Activated CD8-positive, alpha-beta T cell treated with anti-CD3 and anti-CD28 coated beads for 36 hours (primary cell): ENCODE measurements at places on chromosomes 1 and 21. TPM values are rescaled to one million over a fixed set of nuclear protein-coding genes. Genes with fewer than 3 reads are reported as not detected.

The NUAK2 gene
- 1.9 TPM for total RNA-seq

The APCS gene
- total RNA-seq = not detected

DNA sequence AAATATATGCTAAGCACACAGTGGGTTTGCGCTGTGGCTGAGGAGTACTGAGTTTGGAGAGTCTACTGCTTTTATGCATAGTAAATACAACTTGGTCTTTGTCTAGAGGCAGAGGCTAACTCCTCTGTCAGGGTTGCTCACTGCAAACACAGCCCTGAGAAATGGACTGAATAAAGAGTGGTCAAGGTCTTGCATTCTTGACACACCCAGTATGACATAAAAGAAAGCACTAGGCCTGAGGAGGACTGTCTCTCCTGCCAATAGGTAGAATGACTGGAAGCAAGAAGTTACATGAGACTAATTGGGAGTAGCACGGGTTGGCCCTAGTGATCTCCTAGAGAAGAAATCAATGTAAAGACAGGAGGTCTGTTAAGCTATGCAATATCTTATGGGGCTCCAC lies 367.2 kb upstream of the B3GALT2 start:
- H3K27ac ChIP-seq = no peak overlapping the region
- DNase-seq = no peak
- H3K27me3 ChIP-seq = no peaks in the 10 kb centered on the region
- H3K4me3 ChIP-seq = no peak overlapping the region
- H3K36me3 ChIP-seq = no peaks in the 10 kb centered on the region

GRCh38 chr1:233725423-233725822 lies 111.5 kb downstream of the KCNK1 start:
- no peaks in the 10 kb centered on the region for H3K36me3 ChIP-seq

The RAB25 gene
- 0.63 TPM for total RNA-seq
